ENCODE measurements at places on chromosomes 1 and 21.

DNA sequence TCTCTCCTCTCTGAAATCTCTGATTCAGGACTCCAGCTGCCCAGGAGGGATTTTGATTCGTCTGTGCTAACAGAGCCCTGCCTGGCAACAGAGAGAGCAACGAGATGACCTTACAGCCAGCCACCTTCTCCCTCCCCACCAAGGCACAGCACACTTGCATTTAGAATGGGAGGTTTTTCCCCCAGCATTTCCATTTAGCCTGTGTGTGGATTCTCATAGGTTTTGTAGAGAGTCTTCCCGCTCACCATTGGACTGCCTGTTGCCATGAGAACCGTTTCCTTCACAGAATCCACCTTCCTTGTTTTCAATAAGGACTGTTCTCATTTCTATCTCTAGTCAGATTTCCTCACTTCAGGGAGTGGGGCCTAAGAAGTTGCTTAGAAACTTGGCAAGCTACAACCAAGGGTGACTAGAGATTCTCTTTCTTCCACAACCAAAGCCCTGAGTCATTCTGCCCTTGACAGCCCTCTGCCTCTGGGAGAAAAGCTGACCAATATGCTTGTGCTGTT lies 5.8 kb upstream of the IKBKE start:
- no peak for DNase-seq

GRCh38 chr21:21030311-21030710 lies 32.1 kb downstream of the NCAM2 start:
- no peak for DNase-seq

- peak; percentile 96 for DNase-seq
Measured at GRCh38 chr1:155934097-155934935, at the start of gene KHDC4. TSS of gene KHDC4 (minus strand) at chr1:155934413. CDS start at chr1:155934373, 40 bp downstream.

GRCh38 chr1:25503551-25504426 lies 39.6 kb upstream of the LDLRAP1 start:
- DNase-seq = peak; percentile 58

DNA sequence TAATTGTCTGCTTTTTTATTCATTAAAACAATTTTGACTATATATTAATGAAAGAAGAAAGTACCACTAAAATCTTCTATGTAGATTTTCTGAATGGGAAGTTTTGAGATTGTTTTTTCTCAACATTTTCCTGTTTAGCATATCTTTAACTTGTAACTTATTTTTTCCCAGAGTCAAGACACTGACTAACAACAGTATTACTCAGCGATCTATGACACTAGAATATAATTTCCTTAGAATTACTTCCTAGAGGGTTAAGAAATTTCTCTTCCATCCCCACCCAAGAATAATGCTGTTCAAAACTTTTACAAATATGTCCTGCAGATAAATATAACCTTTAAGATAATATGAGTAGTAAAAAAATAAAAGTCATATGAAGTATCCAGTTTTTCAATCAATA lies 218.2 kb upstream of the NR5A2 start:
- DNase-seq = no peak

GRCh38 chr1:66764994-66765578 lies 12.8 kb downstream of the DYNLT5 start:
- DNase-seq = peak; percentile 77

DNA sequence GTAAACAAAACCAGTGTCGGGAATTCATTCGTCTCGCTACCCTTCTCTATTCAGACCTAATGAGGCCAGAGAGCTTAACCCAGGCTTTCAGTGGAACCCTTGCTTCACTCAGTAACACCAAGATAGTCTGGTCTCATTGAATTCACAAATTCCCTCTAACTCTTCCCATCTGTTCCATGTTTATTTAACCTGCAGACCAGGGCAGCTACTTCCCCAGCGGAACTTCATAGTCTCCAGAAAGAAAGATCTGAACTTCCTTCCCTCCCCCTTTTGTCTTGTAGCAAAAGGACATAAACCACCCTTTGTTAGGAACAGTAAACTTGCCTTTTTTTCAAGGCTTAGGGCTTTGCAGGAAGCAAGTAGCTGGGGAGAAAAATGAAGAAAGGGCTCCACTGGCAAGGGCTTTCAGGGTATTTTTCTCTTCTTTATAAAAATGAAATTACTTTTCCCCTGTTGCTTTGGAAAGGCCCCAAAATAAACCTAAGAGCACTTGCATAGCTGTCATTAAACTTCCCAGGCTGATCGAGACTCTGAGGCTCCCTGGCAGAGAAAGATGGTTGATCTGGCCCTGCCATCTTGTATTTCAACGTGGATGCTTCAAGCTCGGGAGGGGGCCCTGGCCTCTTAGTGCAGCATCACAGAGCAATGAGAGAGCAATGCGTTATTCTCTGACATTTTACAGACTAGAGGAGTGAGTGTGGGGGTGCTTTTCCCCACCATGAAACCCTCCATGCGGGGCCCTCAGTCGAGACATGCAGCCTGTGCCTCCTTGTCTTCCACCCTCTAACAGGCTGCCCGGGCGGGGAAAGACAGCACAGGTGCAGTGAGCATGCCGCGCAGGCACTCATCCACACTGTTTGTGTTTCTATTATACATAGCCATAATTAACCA lies 30.0 kb downstream of the MIS18A start:
- DNase-seq = no peak

All from stimulated activated naive CD4-positive, alpha-beta T cell (primary cell).